ENCODE measurements at places on chromosomes 5 and 9.

GRCh38 chr9:23730364-23730763 is 95.7 kb downstream of the ELAVL2 start:
- no peak for DNase-seq

GRCh38 chr9:95776176-95776575 is 99.3 kb upstream of the ERCC6L2 start:
- no peak for DNase-seq

- DNase-seq = no peak
Measured at GRCh38 chr5:8773046-8773615, 772.7 kb downstream of the SEMA5A start.

DNA sequence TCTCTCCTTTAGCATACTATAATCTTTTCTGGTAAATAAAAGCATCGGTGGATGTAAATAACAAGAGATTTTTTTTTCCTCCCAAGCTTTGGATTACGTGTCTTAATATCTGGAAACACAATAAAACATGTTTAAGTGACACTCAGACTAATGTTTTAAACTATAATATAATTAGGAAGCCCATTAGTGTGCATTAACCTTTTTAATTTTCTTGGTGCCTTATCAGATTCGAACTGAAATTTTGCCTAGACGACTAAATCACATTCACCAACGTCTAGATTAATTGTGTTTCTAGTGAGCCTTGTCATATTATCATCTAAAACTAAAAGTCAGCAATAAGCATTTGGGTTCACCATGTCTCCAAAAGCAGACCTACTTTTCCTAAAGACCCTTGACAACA is 110.2 kb downstream of the CDH6 start:
- no peak for DNase-seq

DNA sequence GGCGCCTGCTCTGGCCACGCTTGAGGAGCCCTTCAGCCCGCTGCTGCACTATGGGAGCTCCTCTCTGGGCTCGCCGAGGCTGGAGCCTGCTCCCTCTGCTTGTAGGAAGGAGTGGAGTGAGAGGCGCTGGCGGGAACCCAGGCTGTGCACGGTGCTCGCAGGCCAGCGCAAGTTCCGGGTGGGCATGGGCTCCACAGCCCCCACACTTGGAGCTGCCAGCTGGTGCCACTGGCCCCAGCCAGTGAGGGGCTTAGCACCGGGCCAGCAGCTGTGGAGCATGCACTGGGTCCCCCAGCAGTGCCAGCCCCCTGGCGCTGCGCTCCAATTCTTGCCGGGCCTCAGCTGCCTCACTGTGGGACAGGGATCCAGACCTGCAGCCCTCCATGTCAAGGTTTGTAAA is 122.1 kb upstream of the CD180 start:
- no peak for DNase-seq

DNA sequence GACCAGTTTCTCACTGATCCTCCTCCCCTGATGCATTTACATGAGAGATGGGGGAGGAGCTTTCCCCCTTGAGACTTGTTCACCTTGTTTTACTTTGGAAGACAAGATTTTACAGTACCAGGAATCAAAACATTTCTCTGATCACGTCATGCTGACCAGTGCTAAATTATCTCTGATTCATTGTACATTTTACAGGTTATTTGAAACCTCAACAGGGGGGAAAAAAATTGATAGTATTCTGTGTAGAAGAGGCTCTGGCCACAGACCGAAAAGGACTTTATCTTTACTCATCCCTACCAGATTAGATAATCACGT is 133.9 kb downstream of the GRIA1 start:
- no peak for DNase-seq

DNA sequence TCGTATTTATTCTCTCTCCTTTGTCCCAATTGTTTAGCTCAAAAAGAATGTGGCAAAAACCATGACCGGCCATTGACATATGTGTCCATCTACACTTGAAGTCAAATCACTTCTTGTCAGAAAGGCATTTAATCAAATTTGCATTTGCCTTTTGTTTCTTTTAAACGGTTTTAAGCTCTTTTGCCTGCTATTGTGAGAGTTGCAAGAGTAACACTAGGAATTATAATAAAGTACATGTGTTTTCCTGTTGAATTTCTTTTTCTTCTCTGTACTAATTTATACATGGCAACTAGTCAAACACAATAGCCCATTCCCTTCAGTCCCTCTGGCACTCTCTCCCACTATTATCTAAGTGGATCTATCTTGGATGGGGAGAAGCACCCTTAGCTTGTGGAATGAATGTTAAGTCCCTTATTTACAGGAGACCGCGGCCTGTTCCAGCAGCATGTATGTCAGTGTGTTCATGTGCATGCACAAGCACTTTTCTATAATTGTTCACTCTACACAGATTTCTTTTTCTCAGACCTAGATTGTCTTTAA is 3.2 kb downstream of the ADAMTSL1 start:
- DNase-seq = no peak

DNA sequence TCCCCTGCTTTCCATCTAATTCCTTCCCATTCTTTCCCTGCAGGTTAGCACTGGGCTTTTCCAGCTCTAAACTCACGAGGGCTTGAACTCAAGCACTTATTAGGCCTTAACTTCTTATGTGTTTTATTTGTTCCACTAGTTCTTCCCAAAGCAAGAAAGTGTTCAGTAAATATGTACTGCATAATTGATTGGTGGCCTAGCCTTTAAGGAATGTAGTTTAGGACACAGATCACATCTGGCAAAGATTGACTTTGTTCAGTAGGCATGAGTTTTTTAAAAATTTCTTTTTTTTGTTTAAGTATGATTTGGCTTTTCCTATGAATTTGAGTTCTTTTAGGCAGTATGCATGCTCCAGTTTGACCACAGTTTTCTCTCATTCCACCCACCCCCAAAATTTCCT is 285.2 kb downstream of the NPR3 start:
- DNase-seq = no peak

GRCh38 chr5:135826221-135826525 is 8.3 kb upstream of the SLC25A48 start:
- no peak for DNase-seq

DNA sequence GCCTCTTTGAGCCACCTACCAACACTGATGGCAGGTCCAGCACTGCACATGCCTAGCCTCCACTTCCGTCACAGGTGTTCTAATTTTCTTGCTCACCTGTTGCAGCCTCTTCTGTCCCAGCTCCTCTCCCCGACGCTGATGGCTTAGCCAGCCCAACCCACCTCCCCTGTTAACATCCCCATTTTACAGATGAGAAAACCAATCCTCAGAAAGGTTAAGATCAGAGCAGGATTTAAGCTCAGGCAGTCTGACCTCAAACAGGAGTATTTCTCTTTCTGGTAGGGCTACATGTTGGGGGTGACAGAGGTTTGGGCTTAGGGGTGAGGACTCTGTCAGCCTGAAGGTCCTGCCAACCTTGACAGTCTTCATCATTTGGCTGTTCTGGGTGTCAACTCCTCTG is 74.5 kb upstream of the PITX1 start:
- DNase-seq = no peak

DNA sequence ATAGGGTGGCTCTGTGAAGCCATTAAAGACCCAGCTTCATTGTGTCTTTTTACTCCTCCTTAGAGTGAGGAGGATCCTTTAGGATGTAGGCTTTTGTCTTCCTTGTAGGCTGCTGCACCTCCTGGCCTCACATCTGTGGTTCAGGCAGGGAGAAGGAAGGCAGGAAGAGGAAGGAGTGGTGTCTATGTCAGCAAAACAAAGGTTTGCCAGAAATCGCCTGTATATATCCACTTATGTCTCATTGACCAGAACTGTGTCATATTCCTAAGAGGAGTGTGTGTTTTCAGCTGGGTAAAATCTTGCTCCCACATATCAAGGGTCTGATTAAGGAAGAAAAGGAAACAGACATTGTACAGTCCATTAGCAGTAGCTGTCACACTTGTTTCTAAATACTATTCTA is 213.8 kb downstream of the ARHGAP26 start:
- no peak for DNase-seq

GRCh38 chr9:69797675-69798074 is 22.9 kb upstream of the CFAP95 start:
- DNase-seq = no peak

DNA sequence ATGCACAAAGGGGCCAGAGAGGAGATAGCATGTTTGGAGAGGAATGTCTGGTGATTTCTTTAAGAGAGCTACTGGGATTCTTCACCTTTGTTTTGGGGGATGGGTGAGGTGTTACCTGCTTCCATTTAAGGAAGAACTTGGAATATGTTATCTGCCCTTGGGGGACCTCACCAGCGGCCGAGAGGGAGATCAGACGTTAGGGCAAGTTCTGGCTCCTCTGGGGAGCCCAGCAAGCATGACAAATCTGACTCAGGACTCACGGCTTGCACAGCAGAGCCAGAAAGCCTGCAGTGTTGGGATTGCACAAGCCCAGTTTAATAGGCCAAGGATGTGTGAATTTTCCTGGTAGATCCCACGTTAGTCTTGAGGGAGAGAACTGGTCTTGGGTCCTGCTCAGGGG is 40.3 kb downstream of the SLC28A3 start:
- DNase-seq = no peak

DNA sequence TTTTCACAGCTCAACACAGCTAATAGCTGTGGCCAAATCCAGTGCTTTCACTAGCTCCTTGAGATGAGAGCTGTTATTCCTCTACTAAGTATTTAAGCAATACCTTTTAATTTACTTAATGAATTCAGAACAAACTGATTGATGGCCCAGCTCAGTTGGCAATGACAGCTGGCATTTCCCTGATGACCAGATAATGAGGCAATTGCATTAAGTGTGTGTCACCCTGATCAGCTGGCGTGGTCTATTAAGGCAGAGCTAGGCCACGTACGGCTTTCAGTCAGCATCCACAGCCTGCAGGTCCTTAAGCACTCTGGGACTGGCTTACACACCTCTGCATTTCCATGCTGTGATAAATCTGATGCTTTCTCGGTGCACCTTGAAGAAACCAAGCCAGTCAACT is 34.4 kb downstream of the TTLL11 start:
- no peak for DNase-seq

GRCh38 chr5:115325296-115325959 is 29.0 kb upstream of the CCDC112 start:
- DNase-seq = no peak

GRCh38 chr5:132052520-132052919 is 7.9 kb upstream of the IL3 start:
- no peak for DNase-seq
